Mammary epithelial cell (primary cell): ENCODE measurements at places on chromosomes 7 and 10. TPM values are rescaled to one million over a fixed set of nuclear protein-coding genes. Genes with fewer than 3 reads are reported as not detected.

The ZNF425 gene
- total RNA-seq = 3.3 TPM

The GRB10 gene
- total RNA-seq = 28.4 and 49.7 TPM in 2 replicates

The SLF2 gene
- total RNA-seq = 28.3 TPM

- peak; percentile 25 for DNase-seq
Measured at GRCh38 chr10:16509996-16510395, 11.7 kb downstream of the C1QL3 start.

The FOXK1 gene
- total RNA-seq = 32.7 TPM

DNA sequence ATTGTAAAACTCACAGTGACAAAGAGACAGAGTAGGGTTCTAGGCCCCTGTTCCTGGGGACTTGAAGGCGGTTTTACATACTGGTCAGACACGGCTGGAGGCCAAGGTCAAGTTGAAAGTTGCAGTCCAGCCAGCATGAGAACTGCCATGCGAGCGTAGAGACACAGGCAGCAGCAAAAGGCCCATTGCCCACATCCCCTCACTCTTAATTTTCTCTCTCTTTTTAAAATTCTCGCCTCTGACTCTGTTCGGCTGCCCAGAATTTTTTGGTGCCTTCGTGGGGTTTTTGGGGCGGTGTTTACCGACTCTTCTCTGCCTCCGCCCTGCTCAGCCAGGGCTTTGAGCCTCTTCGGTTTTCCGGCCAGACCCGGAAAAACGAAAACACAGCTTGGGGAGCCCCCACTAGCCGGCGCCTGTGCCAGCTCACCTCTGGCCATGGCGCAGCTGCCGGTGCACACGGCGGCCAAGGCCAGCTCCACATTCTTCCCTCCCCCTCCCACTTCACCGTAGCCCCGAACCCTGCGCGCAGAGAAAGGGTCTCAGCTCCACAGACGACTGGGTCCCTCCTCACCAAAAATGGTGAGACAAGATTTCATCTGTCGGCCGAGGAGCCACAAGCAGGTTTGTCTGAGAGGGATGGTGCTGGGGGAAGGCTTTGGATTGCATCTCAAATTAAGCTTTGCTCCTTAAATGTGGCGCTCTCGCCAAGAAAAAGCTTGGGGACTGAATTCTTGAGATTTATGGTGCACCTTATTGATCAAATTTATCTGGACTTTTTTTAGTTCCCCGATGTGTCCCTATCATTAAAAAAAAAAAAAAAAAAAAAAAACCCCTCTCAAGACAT, 2.3 kb upstream of the HOXA13 start:
- no peak for DNase-seq

The KIF11 gene
- 9.3 and 22.4 TPM in 2 replicates for total RNA-seq

DNA sequence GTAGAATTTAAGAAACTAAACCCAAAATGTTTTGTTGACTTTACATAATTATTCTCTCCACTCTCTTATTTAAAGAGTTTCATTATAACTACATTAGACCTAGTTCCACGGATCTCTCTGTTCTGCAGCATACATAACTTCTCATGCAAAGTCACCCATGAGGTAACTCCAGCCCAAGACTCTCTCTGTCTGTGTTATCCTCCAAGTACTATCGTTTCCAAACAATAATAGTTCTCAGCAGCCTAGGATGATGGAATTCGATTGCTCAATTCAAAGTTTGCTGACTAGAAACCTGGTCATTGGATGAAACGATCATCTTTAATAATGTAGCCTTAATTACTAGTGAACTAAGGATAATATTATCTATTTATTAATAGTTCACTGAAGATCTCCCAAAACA, 203.1 kb upstream of the PTN start:
- peak; percentile 2 for DNase-seq
